ENCODE measurements at places on chromosomes 11 and 22.

DNA sequence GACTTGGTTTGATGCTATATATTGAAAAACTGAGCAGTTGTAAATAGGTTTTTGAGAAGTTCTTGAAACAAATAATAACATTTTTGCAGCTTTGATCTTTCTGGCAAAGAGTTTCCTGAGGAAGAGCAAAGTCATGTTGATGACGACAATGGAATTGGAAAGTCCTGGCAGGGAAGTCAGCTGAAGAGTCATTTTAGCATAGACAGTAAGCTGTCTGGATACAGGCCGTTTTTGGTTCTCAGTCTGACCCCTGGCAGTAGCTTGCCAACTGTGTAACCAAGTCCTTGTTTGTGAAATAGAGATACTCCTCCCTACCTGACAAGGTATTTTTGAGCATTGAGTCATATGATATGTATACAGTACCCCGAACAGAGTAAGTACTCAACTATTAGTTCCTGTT, 193.3 kb downstream of the C11orf91 start:
- no peak for DNase-seq

GRCh38 chr22:45242778-45243191, 2.1 kb upstream of the KIAA0930 start:
- no peak for DNase-seq

GRCh38 chr11:94519478-94520084, 7.3 kb downstream of the C11orf97 start:
- DNase-seq = no peak

- no peak for DNase-seq
These were observed 60.9 kb downstream of the CELSR1 start for GRCh38 chr22:46476547-46476941.

- no peak for DNase-seq
These were observed 284.0 kb downstream of the KIRREL3 start for GRCh38 chr11:126716456-126717083.

- no peak for DNase-seq
These were observed 61.4 kb upstream of the KIRREL3 start for GRCh38 chr11:127061947-127062346.

DNA sequence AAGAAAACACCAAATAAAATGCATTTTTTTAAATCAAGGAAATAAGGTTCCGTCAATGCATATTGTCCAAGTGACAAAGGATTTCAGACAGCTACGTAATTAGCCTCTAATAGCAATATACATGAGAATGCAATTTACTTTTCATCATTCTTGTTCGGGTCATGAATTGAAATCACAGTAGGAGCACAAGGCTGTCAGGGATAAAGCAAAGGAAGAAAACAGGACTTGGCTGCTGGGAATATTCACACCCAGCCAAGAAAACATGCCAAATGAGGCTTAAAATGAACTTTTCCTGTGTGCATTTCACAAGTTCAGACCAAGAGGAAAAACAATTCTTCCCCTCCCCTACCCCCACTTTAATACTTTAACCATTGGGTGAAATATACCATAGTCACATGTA, 188.6 kb downstream of the CWF19L2 start:
- no peak for DNase-seq

DNA sequence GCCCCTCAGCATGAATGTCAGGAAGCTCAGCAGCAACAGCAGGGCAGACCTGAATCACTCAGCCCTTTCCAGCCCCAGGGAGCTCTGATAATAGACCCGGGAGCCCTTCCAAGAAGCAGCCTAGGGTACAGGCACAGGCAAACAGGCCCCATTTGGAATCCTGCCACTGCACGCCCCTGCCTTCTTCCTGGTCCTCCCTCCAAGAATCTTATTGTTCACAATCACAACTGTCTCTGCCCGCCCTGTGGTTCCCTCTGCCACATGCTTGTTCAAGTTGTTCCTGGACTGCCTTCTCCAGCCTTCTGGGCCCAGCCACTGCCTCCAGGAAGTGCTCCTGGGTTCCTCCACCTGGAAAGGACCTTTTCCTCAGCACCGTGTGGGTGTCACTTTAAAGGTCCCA, 54.6 kb downstream of the LRRC32 start:
- DNase-seq = no peak

- DNase-seq = no peak
These were observed 14.6 kb upstream of the NAP1L4 start for GRCh38 chr11:3006505-3007260.

GRCh38 chr22:42303396-42304323, 33.2 kb upstream of the TCF20 start:
- DNase-seq = no peak

- DNase-seq = no peak
These were observed 137.1 kb downstream of the KIRREL3 start for GRCh38 chr11:126863294-126863997.

DNA sequence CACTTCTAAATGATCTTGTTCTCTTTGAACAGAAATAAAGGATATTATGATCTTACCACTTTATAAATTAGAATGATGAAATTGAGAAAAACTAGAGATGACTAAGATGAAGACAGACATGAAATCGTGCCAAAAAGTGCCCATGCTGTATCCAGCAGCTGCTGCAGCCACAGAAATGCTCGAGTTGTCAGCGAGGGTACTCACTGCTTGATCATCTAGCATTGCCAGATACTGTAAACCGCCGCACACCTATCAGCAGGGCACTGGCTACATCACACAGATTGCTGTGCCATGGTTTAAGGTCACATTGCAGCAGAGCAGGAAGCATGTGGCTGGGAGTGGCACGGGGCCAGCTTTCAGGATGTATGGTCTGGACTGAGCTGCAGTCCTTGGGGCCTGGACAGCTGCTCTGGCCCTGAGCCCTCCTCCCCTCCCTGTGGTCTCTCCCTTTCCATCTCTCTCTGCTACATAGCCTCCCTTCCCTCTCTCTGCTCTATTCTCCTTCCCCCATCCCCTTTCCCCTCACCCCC, 51.0 kb upstream of the SEPTIN5 start:
- DNase-seq = no peak

DNA sequence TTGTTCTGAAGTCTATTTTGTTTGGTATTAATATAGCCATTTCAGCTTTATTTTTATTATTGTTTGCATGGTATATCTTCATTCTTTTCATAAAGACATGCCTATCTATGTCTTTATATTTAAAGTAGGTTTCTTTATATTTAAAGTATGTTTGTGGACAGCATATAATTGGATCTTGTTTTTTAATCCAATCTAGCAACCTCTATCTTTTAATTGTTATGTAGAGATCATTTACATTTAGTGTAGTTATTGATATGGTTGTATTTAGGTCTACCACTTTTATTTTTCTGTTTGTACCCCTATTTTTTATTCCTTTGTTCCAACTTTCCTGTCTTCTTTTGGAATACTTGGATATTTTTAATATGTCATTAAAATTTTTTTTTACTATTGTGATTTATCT, 13.8 kb downstream of the TPBGL start:
- no peak for DNase-seq

GRCh38 chr11:92277871-92278270, 53.3 kb downstream of the FAT3 start:
- no peak for DNase-seq

- DNase-seq = no peak
These were observed 148.8 kb downstream of the BLID start for GRCh38 chr11:121967131-121967704.

GRCh38 chr11:61113201-61113600, 10.9 kb downstream of the CD5 start:
- DNase-seq = no peak

DNA sequence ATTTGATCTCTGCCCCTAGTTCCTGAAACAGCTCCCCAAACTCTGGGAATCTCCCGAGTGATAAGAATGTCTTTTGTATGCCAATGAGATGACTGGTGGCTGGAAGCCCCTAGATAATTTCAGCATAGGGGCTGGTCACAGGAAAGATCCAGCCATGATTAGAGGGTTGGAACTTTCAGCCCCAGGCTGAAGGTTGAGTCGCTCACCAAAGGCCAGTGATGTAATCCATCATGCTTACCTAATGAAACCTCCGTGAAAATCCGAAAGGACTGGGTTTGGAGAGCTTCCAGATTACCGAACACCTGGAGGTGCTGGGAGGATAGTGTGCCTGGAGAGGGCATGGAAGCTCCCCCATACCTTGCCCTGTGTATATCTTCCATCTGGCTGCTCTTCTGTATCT, 26.0 kb downstream of the LRRC32 start:
- no peak for DNase-seq

DNA sequence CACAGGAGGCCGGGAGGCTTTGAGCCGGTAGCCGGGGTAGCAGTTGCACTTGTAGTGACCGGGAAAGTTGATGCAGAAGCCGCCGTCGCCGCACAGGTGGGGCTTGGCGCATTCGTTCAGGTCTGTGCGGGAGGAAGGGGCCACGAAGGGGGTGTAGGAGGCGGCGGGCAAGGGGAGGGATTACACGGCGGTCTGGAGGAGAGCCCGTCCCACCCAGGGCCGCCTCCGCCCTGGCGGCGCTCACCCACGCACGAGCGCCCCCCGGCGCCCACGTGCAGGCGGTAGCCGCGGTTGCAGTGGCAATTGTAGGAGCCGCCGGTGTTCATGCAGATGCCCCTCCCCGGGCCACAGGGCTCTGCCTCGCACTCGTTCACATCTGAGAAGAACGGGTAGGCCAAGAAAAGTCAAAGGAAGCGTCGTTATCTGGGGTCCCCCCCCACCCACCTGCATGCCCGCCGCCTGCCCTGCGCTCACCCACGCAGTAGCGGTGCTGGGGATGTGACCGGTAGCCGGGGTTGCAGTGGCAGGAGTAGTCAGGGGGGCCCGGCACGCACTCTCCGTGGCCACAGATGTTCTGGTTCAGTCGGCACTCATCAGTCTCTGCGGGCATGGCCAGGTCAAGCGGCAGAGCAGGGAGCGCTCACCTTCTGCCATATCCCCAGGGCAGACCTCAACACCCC, 10.6 kb downstream of the LTBP3 start:
- DNase-seq = no peak

DNA sequence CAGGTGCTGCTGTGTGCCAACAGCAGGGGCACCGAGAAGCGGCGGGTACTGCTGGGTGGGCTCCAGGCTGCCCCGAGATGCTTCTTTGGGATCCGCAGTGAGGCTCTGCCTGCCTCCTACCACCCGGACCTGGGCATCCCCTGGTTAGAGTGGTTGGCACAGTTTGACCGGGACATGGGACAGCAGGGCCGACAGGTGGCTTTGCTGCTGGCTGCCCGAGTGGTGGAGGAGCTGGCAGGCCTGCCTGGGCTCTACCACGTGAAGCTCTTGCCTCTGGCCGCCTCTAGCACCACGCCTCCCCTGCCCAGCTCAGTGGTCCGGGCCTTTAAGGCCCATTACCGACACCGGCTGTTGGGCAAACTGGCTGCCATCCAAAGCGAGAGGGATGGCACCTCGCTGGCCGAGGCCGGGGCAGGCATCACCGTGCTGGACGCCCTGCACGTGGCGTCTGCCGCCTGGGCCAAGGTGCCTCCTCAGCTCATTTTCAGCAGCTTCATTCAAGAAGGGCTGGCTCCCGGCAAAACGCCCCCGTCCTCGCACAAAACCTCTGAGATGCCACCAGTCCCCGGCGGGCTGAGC, 1.9 kb downstream of the TIGD3 start:
- DNase-seq = no peak

DNA sequence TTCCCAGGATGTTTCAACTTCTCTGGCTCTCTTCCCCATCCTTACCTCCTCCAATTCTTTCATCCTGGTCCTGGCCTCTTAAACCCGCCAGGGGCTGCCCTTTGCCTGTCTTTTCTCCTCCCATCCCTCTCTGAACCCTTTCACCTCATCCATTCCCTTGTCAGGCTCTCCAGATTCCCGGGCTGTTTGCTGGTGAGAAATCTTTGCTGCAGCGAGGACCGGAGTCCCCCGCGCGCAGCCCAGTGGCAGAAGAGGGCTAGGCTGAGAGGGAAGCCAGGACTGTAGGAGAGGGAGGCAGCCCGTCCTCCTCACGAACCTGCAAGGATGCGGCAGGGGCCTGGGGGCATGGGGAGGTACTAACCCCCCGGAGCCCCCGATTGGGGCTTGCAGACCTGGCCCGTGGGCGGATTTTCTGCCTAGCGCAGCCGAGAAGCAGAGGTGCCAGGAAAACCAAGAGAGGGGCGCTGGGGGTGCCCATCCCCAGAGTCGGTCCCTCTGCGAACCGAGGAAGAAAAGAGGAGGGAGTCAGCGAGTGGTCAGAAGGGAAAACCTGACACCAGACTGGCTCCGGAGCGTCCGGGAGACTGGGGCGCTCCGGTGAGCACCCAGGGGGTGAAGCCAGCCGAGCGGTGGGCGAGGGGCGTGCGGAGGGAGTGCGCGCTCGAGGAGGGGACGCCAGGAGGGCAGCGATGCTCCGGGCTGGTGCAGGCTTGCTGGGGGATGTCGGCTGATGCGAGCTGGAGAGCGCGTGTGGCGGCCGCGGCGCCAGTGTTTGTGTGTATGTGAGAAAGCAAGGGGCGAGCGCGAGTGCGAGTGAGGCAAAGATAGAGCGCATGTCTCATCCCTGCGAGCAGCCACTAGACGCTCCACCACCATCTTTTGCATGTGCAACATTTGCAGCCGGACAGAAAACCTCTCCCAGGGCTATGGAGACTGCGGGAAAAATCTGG, at the start of gene GRIA4:
Gene GRIA4, plus strand, starts transcription at position 242 of the 950 bp plus-strand sequence. CDS start 925 bp downstream, outside the sequence.
- DNase-seq = no peak

DNA sequence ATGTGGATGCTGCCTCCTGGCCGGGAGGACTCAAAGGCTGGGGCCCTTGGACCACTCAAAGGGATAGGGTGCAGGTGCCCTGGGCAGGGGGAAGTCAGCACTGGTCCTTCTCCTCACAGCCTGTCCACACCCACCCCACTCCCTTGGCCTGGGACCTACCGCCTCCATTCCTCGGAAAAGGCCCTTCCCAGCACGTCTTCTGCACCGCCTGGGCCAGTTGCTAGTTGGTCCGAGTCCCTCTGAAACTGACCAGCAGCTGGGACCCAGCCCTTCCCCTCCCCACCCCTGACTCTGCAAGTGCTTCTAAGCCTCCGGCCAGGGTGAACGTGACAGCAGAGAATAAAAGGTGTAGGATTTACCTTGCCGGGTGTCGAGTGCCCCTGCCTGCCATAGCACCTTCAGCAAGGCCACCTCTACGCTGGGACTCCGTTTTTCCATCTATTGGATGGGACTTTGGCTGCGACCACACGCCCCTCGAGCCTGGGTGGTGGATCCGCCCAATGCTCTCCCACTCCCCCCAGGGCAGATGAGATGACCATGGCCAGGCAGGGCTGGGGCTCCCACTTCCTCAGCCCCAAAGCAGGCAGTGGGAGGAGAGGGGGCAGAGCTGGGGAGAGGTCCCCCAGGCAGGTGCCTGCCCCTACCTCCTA, 37.3 kb downstream of the OSBPL5 start:
- DNase-seq = no peak

DNA sequence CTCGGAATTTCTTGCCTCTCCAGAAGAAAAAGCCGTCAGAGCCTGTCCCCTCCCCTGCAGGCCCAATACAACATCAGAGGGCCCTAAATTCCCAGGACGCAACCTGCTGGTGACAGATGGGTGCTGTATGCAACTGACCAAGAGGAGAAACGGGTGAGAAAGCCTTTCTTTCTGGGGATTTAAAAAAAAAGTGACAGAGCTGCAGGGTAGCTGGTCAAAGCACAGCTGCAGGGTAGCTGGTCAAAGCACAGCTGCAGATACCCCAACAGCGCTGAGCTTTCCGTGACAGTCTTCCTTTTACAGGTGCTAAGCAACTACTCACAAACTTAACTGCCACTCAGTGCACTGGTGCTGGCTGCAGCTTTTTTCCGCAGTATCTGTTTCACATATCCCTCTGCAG, 17.8 kb downstream of the AP1B1 start:
- no peak for DNase-seq

All from cortex of kidney (tissue), 1 donor.